NCI-H1930 (cell line): ENCODE measurements at places on chromosomes 2 and 18.

- no peak for DNase-seq
These were observed 24.0 kb downstream of the MAIP1 start for GRCh38 chr2:199979398-199979797.

GRCh38 chr2:171334171-171334570 lies 99.6 kb downstream of the METTL8 start:
- DNase-seq = no peak

DNA sequence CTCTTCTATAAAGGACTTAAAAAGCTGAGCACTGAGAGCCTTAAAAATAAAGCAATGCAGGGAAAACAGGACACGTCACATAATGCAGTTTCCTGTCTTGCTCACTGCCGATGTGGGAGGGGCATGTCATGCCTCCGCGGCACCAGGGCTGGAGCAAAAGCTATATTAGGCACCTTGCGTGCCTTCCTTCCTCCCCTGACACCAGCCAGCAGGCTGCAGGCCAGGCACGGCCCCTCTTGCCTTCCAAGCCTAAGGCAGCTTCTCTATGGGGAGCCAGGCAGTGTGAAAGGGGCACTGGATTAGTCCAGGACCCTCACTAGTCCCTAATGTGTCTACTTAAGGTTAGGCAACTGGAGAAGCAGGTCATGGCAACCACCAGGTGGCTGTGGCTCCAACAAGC lies 26.3 kb downstream of the MRPL35 start:
- DNase-seq = no peak

DNA sequence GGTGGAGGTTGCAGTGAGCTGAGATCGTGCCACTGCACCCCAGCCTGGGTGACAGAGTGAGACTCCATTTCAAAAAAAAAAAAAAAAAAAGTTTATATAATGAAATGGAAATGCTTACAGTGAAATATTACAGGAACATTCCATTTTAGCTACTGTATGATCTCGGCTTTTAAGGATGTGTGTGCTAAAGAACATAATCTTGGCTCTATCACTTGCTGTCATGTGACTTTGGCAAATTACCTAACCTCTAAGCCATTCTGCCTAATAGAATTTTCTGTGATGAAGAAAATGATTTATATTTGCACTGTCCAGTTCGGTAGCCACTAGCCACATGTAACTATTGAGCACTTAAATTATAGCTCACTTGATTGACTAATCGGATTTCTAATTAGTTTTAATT lies 36.3 kb downstream of the SMAD4 start:
- DNase-seq = no peak

- DNase-seq = no peak
These were observed 96.0 kb downstream of the TFCP2L1 start for GRCh38 chr2:121189011-121189410.

DNA sequence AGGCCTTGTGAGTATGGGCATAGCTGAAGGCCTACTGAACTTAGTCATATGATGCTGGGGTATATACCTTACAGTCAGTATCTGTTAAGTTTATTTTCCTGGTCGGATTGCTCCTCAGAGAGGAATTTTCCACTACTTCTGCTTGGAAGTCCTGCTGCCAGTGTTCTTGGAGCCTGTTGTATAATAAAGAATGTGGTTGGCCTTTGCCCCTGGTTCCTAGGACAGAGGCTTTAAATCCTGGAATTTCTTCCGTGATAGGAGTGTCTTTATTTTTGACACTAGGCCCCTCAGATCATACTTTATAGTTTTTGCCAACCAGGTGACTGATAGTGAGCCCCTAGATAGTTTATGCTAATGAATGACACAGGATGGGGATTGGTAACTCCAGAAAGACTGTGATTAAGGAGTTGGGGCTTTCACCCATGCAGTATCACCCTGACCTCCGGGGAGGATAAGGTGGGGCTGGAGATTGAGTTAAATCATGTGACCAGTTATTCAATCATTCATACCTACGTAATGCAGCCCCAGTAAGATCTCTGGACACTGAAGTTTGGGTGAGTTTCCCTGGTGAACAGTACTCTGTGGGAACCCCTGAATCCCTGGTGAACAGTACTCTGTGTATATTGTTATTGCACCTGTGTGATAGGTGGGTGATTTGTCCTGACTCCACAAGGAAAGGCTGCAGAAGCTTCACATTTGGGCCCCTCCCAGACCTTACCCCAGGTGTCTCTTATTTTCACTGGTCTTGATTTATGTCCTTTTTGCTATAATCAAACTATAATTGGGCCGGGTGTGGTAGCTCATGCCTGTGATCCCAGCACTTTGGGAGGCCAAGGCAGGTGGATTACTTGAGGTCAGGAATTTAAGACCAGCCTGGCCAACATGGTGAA lies 56.9 kb downstream of the COMMD1 start:
- DNase-seq = no peak

DNA sequence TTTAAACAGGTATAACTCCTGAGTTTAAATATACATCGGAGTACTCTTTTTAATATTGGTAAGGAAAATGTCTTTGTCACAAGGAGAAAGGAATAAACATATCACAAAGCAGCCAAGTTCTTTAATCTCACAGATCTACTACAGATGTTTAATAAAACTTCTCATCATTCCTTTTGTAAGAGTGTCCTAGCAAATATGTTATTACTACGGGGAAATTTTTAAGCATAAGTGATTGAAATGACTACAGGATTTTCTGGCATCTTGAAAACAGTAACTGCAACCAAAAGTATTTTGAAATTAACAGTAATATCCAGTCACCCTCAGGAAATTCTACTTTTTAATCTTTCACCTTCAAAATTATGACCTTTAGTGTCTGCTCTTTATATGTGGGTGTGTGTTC lies 403.1 kb downstream of the IRS1 start:
- DNase-seq = no peak
